Stimulated activated effector memory CD8-positive, alpha-beta T cell treated with anti-CD3 and anti-CD28 coated beads, Interleukin-12 subunit alpha, Interleukin-12 subunit beta, amount 100 ng/mL, for 72 hours (primary cell): ENCODE measurements at places on chromosomes 4 and X.

DNA sequence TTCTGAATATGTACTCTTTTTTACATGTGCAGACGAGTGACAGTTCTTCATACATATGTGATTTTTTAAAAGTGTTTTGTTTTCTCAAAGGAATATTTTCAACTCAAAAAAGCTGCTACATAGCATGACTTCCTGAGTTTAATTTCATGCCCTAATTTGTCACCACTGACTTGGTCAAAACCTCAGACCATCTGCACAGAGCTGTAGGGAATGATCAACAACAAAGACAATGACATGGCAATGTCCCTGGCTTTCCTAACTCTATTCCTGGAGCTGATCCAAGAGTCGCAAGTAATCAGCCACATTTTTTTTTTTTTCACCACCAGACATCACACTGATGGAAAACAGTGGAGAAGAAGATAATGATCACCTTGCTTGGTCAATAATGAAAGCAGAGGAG, 97.7 kb downstream of the TMA16 start:
- DNase-seq = no peak

DNA sequence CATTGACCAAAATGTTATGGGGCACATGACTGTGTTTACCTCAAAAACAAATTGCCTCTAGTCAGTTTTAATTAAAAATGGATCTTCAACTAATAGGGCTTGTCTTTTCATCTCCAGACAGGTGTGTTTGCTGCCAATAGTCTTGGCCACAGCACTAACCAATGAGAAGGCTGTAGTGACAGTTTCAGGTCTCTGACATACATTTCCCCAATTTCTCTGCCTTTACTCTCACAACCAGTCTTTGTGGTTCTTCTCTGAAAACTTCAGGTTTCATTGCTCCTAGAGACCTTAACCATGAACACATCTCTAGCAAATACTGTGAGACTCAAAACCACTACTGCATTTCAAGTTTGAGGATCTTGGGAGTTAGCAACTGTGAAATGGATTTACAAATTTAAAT, 3.5 kb upstream of the EDNRA start:
- DNase-seq = no peak

GRCh38 chrX:12210196-12210815, 72.0 kb downstream of the FRMPD4 start:
- no peak for DNase-seq

GRCh38 chr4:7306986-7307385, 114.6 kb downstream of the SORCS2 start:
- DNase-seq = no peak

GRCh38 chr4:153045111-153045982, 109.2 kb downstream of the FHDC1 start:
- no peak for DNase-seq

- DNase-seq = no peak
Measured at GRCh38 chrX:111869639-111870034, 6.3 kb upstream of the TRPC5OS start.

DNA sequence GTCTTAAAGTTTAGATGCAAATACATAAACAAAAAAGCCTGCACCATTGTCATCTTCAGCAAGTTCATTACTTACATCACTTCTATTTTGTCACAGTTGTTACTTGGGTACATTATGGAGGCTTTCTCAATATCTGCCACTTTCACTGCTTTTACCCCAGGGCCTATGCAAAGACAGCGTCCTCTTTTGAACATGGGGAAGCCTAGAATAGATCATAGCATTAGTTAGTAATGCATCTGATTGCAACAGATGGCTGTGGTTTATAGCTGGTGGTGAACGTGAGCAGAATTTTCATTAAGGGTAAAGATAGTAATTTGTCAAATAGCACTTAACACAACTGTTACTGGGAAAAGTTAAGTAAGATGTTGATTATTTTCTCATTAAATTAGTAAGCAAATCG, 729 bp downstream of the CXCL11 start:
- DNase-seq = no peak

DNA sequence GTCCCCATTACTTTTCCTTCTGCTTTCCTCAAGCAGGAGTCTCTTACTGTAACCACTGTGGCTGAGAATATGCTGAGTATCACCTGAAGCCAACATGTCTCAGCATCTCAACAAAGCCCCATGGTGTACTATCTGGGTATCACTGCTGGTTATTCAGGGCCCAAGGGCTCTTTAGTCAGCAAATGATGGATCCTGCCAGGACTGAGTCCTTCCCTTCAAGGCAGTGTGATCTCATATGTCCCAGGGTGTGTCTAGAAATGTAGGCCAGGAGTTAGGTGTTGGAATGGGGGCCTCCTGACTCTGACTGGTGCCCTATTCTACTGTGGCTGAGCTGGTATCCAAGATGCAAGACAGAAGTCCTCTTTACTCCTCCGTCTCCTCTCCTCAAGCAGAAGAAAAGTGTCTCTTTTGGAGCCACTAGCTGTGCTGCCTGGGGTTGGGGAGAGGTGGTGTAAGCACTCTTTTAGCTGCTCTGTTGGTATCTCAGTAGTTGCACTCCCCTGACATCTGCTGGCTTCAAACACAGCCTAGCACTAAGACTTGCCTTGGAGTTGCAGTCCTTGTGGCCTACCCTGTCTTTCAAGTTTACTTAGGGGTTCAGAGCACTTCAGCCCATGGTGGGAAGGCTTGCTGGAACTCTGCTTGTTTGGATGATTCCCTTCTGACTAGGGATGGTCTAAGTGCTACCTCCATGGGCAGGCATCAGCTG, 28.6 kb downstream of the OCIAD2 start:
- no peak for DNase-seq

- no peak for DNase-seq
Measured at GRCh38 chr4:73021634-73022033, 47.9 kb downstream of the COX18 start.

GRCh38 chr4:159235779-159236368, 133.0 kb downstream of the RAPGEF2 start:
- DNase-seq = no peak

- no peak for DNase-seq
Measured at GRCh38 chrX:35340465-35340864, 397.9 kb downstream of the FAM47B start.

GRCh38 chr4:124337874-124338273, 374.7 kb downstream of the ANKRD50 start:
- DNase-seq = no peak

DNA sequence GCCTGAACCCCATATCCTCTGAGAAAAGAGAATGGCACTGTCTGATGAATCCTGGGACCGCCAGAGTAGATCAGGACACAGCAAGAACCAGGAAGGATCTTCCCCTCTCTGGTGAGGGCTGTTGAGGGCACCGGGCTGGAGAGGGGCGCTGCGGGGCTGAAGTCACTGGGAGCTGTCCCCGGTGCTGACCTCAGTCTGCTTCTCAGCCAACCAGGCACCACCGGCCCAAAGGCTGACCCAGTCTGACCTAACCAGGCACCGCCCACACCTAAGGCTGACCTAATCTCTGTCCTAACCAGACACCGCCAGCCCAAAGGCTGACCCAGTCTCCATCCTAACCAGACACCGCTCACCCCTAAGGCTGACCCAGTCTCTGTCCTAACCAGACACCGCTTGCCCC, 82.8 kb downstream of the CPZ start:
- no peak for DNase-seq

DNA sequence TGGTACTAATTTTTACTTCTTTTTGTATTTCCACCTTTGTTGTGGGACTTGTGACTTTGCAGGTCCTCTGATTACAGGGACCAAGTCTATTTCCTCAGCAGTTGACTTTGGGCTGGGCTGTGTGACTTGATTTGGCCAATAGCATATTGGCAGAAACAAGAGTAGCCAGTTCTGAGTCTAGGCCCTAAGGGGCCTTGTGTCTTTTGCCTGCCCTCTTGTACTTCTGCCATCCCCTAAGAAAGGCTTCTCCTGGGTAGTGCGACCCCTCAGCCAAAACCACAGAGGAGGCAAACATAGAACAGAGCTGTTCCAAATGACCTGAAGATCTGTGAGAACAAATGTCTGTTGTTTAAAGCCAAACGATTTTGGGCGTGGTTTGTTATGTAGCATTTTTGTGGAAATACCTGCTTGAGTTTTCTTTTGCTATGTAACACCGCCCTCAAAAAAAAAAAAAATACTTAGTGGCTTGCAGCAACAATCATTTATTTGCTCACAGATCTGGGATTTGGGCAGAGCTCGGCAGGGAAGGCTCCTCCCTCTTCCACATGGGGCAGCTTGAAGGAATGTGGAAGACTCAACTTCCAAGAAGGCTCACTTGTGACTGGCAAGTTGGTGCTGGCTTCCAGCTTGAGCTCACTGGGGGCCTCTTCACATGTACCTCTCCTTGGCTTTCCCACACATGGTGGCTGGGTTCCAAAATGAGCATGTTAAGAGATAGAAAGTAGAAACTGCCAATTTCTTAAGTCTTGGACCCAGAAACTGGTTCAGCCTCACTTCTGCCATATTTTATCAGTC, 423.0 kb upstream of the CNKSR2 start:
- no peak for DNase-seq

- no peak for DNase-seq
Measured at GRCh38 chrX:68684291-68684918, 36.9 kb downstream of the STARD8 start.

GRCh38 chr4:189291939-189292338, 648.7 kb upstream of the FRG1 start:
- no peak for DNase-seq

DNA sequence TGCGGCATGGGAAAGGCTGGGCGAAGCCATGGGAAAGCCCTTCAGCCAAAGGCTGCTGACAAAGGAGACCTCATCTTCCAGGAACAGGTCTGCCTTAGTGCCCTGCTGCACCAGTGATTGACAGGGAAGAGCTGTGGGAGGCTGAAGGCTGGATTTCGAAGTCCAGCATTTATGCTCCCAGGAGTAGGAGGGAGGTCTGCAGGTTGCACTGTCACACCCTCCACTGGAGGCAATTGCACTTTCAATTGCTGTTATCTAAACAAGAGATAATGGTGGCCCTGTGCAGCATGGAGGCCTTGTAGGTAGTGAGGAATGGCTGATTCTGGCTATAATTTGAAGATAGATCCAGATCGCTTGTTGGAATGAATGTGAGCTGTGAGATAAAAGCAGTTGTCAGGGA, 43.7 kb downstream of the FAM114A1 start:
- no peak for DNase-seq

- no peak for DNase-seq
Measured at GRCh38 chr4:125091541-125091940, 223.2 kb upstream of the FAT4 start.

GRCh38 chr4:10457255-10457801, at the start of gene ZNF518B:
Gene ZNF518B, minus strand, starts transcription at chr4:10457426. Its CDS starts 11,098 bp downstream, at chr4:10446328.
- DNase-seq = peak; percentile 78

GRCh38 chr4:147487616-147488015, 6.7 kb downstream of the EDNRA start:
- DNase-seq = no peak

DNA sequence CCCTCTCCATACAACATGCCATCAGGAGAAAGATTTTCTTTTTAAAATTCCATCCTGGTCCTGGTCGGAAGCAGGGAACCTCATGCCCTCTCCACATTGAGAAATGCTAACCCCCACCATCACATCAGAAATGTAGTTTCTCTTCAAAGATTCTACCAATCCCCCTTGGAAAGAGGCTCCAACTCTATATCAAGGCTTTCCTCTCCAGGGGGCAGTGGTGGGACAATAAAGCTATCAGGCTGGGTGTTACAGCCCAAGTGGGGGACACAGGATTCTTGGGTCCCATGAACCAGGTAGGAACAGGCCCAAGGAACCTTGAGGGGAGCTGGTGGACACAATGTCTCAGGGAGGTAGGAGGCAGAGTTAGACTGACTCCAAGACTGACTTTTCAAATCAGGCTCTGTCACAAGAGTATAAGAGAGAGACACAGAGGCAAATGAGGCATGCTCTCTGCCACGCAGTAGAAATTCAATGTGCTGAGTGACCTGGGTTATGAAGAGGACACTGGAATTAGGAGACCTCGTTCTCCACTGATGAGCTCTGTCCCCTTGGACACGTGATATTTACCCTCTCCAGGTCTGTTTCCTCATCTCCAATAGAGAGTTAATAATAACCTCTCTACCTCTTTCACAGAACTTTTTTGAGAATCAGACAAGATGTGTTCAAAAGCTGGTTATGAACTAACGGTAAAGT, 4.5 kb downstream of the GJB1 start:
- no peak for DNase-seq

GRCh38 chr4:24303926-24304325, 280.4 kb downstream of the DHX15 start:
- no peak for DNase-seq

DNA sequence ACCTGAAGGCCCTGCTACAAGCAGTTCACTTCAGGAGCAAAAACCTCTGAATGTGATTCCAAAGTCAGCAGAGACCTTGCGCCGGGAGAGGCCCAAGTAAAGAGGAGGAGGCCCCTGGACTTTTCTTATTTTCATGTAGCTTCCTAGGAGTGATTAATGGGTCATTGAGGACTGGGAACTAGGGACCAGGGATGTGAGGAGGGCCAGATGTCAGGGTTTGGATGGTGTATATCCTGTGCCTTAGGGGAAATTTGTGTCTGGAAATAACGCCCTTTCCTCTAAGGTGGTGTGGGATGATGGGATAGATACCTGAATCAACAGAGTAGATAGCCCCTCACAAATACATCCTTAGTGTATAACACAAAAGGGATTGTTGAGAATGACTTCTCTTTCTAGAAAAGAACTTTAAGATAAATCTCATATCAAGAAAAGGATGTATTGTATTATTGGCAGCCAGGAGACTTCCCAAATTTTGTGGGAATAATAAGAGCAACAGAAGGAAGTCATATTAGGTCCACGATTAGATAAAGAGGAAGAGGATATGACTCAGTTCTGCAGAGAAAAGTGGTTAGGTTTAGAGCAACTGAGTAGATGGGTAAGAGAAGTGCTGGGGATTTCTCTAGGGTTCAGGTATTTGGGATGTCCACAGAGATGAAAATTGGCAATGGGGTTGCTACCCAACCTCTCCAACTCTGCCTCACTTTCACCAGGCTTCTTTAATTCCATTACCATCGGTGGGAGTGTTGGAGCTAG, 1.1 kb downstream of the ITGB1BP2 start:
- no peak for DNase-seq

- no peak for DNase-seq
Measured at GRCh38 chrX:30533266-30533665, 44.3 kb downstream of the TASL start.

DNA sequence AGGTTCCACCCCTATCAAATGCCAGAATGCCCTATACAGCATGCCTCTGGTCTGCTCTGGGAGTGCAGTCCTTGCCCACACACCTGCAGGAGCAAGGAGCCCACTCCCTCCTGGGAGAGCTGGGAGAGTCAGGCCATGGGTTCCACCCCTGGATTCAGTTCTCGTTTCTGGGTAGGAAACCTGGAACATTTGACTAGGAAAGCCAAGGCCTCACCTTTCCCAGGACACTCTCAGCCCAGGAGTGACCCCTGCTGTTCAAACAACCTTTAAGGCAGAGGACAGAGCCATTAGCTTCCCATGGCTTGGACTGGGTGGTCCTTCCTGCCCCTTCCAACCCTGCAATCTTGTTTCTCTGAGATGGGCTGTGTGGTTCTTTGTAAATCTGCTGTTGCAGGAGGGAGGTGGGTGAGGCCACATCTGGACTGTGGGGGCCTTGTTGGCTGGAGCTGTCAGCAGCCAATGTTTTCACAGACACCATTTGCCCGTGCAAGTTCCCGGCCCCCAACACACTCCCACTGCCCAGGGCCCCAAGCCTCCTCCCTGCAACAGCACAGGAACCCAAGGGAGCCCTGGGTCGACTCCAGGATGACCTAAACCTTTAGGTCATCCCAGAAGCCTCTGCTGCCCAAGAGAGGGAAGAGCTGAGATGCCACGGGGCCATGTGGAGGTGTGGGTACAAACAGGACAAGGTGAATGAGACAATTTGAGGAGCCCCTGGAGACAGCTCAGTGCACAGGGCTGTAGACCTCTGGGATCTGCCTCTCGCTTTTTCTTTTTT, 104.4 kb downstream of the PJA1 start:
- no peak for DNase-seq

GRCh38 chr4:7532043-7532442, 97.3 kb upstream of the PSAPL1 start:
- DNase-seq = no peak
